ENCODE measurements at places on chromosomes 11 and 22.
A peak's percentile ranks its signal among the peaks of the same experiment; 100 is the strongest.

- no peak for DNase-seq
These were observed 34.3 kb upstream of the MRPL17 start for GRCh38 chr11:6717426-6717825.

- DNase-seq, result no peak
These were observed 91.0 kb downstream of the WNT7B start for GRCh38 chr22:45885941-45886395.

DNA sequence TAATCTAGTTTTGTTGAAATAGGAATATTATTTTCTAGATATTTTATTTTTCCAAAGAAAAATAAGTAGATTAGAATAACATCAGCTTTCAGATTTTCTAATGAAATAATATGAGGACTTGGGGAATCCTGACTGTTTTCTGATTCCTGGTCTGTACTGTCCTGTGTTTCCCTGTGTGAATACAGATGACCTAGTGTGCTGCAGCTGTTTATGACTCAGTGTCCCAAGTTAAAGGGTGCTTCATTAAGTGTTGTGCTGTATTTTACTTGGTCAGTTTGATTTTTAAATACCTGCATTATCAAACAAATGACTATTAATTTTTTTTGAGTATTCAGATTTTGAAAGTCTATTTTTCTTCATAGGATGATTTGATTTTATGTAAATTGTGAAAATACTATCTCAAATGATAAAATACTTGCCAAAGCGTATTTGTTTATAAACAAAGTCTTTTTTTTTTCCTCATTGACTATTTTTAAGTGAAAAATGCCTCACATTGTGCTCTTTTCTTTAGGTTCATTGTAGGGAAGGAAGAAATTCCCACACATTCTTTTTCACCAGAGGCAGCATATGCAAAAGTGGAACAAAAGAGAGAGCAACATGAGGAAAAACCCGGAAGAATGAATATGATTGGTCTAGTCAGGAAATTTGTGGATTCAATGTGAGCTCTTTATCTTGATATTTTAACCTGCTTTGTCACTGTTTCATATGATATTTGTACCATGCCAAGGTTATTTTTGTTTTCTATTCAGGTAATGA is 264.2 kb downstream of the TMEM135 start:
- DNase-seq, result no peak

DNA sequence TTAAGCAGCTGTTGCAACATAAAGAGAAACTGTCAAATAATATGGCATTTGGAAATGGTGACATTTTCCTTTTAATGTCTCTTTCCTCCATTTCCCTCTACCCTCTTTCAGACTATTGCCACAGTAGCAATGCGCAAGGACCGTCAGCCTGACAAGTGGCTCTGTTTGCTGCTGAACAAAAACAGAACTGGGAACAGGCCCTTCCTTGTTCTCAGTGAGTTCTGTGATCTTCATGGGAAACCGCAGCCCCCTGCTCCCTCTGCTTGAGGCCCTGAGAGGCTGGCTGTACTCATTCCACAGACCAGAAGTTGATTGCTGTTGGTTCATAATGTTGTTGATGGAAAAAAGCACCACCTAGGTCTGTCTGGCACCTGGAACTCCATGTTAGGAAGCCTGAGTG is 559.7 kb downstream of the OPCML start:
- DNase-seq, result no peak

GRCh38 chr11:11476499-11476898 is 123.4 kb upstream of the CSNK2A3 start:
- DNase-seq, result no peak

DNA sequence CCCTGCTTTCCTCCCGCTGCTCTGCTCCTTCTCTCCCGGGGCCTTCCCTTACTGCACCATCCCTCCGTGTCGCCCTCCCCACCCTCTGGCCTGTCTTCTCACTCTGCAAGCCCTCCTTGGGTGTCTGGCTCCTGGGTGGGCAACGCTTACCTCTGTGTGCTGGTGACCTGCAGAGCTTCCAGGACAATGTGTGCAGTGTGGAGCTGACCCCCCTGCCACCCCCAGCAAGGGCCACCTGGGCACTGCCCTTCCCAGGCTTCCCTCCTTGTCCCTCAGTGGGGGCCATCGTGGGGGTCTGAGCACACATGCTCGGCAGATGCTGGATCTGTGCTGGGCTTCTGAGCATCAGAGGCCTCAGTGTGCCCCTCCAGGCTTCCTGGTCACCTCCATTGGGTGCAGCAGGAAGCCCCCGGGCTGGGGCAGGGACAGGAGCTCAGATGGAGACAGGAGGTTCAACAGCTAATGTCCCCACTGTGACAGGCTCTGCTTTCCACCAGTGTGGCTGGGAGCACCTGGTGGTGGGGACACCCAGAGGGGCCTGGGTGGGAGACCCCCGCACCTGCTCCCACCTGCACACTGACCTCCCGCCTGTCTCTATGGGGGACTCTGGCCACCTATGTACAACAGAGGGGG is 7.8 kb upstream of the BRSK2 start:
- DNase-seq, result no peak

GRCh38 chr22:46593211-46593681 is 26.9 kb upstream of the GRAMD4 start:
- no peak for DNase-seq

- no peak for DNase-seq
These were observed 24.9 kb upstream of the CCDC89 start for GRCh38 chr11:85710917-85711316.

- no peak for DNase-seq
These were observed 11.3 kb downstream of the LMO1 start for GRCh38 chr11:8252388-8252787.

- DNase-seq, result no peak
These were observed 24.8 kb upstream of the CYB5R3 start for GRCh38 chr22:42673898-42674401.

GRCh38 chr22:40922484-40923303 is 28.5 kb upstream of the RBX1 start:
- DNase-seq, result peak; percentile 4

DNA sequence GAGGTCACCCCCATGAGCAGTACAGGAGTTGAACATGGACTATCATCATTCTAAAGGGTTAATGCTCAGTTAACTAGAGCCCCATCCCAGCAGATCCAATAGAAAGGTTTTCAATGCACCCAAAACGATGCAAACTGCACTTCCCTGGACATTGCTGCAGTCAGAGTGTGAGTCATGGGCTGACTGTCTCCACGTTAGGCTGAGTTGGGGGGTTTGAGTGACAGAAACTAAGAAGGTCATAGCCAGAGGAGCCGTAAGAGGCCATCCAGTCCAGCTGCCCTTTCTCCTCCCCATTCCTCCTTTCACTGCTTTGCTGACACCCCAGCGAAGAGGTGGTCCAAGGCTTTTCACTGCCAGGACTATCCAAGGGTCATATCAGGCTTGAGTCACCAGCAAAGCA is 10.5 kb upstream of the OR2AT4 start:
- no peak for DNase-seq

DNA sequence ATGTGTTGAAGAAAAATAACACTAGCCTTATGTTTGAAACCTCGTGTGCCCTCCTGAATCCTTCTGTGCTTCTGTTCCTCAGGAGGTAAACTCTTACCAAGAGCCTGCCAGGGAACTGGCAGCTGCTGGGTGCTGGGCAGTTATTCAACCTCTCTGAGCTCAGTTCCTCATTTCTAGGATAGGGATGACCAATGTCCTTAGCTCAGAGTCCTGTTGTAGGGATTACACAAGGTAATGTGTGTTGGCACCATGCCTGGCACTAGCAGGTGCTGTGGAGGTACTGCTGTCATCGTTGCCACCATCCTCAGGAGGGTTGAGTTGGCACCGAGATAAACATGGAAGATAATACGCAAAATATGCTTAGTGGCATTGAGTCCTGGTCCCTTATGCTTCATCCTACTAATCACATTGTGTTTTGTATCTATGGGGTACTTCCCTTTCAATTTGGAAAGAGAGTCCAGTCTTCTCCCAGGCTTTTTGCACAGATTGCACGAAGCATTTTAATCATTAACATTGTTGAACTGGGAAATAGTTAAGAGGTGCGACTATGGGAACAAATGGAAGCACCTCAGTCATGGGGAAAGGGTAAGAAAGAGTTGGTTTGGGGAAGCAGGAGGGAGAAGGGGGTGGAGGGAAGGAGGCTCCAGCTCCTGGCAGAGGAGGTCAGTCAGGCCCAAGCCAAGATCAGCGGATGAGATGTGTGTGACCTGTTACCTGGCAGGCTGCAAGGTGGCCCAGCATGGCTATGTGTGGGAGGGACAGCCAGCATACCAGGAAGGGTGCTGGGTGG is 56.7 kb downstream of the CABIN1 start:
- DNase-seq, result no peak

GRCh38 chr22:48372390-48372789 is 1455.3 kb downstream of the BRD1 start:
- no peak for DNase-seq

DNA sequence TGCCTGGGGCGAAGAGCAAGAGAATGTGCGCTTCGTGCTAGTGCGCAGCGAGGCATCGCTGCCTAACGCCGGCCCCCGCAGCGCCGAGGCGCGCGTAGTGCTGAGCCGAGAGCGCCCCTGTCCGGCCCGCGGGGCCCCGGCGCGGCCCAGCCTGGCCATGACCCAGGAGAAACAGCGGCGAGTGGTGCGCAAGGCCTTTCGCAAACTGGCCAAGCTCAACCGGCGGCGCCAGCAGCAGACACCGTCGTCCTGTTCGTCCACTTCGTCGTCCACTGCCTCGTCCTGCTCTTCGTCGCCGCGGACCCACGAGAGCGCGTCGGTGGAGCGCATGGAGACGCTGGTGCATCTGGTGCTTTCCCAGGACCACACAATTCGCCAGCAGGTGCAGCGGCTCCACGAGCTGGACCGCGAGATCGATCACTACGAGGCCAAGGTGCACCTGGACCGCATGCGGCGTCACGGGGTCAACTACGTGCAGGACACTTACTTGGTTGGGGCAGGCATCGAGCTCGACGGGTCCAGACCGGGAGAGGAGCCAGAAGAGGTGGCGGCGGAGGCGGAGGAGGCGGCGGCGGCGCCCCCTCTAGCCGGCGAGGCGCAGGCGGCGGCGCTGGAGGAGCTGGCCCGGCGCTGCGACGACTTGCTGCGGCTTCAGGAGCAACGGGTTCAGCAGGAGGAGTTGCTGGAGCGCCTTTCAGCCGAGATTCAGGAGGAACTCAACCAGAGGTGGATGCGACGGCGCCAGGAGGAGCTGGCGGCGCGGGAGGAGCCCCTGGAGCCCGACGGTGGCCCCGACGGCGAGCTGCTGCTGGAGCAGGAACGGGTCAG is 1.0 kb downstream of the RASSF10 start:
- no peak for DNase-seq

DNA sequence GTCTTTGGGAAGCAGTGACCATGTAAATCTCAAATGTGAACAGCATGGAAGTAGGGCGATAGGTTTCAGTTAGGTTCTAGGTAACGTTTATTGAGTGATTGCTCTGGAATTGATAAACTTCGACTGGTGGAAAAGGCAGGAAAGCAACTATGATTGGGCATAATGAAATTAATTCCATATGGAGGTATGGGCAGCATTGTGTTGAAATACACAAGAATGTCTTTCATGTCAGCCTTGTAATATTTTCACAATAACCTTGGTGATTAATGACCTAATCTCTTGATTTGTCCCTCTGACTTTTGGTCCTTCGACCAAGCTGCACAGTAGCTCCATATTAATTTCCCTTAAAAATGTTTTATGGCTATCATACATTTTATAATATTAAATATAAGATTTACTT is 2.8 kb downstream of the CEP57 start:
- DNase-seq, result no peak

DNA sequence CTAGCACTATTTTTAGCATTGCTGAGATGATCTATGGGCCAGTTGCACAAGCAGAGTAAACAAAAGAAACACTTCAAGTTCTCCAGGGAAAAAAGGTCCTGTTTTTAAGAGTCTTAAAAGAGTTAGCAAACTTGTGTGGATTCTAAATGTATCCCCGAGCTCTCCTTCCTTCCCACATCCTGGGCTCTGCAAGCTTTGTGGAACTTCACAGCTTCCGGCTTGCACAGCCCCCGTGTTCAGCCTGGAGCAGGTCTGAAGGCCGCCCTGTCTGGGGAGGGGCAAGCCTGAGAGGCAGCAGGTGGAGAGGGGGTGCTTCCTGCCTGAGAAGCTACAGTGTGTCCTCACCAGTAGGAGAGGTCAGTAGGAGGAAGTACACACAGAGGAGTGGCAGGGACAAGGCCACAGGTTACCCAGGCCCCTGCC is 35.1 kb upstream of the SUSD2 start:
- no peak for DNase-seq

GRCh38 chr11:100963375-100963774 is 166.2 kb downstream of the PGR start:
- no peak for DNase-seq

DNA sequence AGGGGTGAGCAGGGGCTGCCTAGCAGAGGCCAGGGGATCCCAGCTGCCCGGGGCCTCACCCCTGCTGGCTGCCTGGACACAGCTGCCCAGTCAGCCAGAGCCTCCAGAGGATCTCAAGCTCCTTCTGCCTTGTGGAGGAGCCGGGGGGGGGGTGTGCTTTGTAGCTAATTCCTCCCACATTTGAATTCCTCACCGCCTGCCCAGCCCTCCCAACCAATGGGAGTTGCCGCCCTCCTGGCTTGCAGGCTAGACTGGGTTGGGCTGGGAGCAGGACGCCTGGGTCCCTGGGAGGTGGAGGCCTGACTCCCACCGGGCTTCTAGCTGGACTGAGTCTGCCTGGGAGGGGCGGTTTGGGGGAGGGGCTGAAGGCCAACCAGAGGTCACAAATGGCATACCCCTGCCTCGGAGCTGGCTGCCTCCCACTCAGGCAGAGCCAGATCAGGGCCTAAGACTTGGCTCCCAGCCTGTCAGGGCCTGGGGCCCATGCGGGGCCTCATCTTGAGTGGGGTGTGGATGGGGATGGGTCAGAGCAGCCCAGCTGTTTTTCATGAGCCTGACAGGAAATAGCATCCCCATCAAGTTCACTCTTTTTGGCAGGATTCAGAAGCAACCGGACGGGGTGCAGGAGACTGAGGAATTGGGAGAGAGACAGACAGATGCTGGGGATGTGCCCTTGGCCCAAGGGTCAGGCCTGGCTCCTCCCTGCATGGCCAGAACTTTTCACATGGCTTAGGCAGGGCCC is 29.2 kb upstream of the PDE2A start:
- DNase-seq, result no peak

- no peak for DNase-seq
These were observed 470 bp downstream of the C11orf98 start for GRCh38 chr11:62664405-62665074.

DNA sequence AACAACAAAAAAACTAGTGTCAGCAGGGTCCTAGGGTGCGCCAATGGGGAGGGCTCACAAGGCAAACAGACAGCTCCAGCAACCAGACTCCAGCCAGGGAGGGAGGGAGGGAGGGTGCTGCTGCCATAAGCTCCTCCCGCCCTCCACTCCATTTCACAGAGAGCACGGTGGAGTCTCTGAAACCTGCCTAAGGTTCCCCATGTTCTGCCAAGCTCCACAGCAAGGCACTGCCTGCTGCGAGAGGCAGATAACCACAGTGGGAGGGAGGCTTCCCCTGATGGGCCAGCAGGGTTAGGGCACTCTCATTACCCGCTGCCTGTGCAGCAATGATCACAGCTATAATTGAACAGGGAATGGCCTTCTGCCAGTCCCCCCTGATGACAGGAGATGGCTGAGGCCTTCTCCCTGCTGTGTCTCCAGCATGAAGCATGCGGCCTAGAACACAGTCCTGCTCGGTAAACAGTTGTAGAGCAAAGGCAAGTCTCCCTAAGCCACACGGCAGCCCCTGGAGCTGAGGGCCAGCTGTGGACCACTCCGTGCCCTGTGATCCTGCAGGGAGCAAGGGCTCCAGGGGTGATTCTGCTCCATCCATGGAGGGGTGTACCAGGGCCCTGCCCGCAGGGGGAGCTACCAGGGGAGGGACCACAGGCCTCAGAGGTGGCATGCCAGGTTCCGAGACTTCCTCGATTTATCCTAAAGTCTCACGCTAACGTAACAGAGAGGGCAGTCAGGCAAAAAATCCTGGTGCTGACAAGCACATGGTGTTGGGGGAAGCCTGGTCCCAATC is 42.9 kb downstream of the PC start:
- DNase-seq, result no peak
